ENCODE measurements at places on chromosomes 7 and 10.

- DNase-seq: no peak
Observed at GRCh38 chr7:138169441-138169851, 93.2 kb downstream of the AKR1D1 start.

DNA sequence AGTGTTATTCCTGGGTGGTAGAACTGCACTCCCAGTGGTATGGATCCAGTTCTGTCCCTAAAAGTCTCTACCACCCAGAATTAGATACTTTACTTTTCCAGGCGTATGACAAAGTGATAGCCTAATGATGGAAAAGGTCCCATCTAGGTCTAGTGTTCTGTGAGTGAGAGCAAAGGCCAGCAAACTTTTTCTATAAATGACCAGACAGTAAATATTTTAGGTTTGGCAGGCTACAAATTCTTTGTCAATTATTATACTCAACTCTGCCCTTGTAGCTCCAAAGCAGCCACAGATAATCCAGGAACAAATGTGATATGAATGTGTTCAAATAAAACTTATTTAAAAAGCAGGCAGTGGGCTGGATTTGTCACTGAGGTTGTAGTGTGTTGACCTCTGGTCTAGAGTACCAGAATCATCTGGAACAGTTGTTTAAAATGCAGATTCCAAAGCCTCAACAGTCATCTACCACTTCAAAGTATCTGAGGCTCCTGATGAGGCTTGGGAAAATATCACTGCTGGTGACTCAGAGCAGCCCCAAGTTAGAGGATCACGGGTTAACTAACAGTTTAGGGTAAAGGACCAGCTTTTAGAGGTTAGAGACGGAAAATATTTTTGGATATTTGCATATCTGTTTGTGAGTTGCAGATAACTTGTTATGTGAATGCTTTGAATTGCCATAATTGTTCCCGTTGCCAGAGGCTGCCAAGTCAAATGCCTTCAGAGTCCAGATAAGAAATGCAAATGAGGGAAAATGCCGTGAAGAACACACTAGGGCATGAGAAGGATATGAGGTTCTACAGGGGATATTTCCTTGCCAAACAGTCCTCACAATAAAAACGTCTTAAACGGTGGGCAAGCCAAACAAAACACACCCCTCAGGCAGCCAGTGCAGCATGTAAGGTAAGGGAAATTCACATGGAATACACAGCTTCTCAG is 19.4 kb downstream of the NRAP start:
- DNase-seq: no peak

DNA sequence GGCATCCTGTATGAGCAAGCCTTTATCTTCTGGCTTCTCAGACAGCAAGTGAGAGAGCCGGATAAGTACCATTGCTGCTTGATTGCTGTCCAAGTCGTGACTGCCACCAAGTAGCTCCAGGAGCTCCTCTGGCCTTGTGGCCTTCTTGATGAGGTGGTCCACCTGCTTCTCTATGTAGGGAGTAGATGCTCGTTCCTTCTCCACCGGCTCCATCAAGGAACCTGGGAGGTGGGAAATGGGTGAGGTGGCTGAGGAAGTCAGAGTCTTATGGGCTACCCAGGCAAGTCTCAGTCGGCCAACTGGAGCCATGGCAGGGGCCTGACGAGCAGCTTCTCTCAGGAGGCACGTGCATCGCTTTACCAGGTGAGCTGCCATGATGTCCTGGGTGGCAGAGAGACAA is 2.6 kb downstream of the TBRG4 start:
- DNase-seq: no peak

- DNase-seq: no peak
Observed at GRCh38 chr7:85287106-85287825, 100.4 kb upstream of the SEMA3D start.

DNA sequence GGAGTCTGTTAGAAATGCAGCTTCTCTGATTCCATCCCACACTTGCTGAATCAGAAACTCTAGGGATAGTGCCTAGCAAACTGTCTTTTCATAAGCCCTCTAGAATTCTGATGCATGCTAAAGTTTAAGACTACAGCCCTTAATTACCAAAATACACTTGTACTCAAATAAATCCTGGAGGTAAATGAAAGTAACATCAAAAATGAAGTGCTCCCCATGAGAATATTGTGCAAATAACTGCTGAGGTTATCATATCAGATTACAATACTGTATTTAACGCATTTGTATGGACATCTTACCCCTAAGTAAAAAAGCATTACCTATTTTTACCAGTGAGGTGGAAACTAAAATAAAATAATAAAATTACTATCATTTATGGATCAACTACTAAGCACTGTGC is 104.7 kb downstream of the CHCHD3 start:
- no peak for DNase-seq

DNA sequence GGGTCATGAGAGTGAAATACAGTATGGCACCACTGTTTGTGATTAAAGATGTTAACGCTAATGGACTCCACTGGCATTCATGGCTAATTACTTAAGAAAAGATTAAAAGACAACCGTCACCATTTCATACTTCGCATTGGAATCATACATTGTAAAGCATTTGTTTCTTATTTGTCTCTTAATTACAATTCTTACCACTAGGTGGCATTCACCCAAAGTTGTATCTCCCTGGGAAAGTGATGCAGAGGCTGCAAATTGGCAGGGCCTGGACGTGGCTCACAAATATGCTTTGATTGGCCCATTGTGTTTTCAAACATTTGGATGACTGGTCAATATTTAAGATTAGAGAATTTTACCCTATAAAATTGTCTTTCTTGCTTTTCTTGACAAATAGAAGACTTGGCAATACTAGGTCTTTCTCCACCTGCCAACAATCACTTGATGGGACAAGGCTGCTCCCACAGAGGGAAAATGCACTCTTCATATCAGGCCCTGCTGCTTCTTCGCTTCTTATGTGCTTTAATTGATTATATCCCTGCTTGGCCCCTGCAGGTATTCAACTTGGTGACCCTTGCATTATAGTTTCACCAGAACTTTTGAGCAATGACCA is 72.1 kb upstream of the STARD3NL start:
- DNase-seq: peak; percentile 38

DNA sequence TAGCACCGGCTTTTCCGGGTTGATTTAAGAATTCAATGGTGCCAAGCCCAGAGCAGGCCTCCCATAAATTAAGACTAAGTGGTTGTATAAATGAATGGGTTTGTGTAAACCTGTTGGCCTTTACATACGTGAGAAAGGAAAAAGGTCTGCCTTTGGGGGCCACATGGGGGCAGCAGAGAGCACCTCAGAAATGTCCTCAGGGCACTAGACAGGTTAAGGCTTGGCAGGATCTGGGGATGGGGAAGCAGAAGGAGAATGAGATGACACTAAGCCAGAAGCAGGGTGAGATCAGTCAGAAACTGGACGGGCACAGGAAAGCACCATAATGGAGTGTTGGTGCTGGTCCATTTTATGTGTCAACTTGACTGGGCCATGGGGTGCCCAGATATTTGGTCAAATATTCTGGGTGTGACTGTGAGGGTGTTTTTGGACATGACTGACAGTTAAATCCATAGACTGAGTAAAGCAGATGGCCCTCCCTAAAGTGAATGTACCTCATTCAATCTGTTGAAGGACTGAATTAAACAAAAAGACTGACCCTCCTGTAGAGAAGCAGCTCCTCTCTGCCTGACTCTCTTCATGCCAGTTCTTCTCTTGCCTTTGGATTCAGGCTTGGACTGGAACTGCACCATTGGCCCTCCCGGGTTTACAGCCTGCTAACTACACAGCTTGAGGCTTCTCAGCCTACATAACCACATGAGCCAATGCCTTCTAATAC is 58.9 kb downstream of the FRMPD2 start:
- no peak for DNase-seq

- peak; percentile 44 for DNase-seq
Observed at GRCh38 chr7:133602291-133602690, 349.4 kb downstream of the EXOC4 start.

GRCh38 chr7:150944066-150945042 is 33.8 kb downstream of the KCNH2 start:
- no peak for DNase-seq

- DNase-seq: no peak
Observed at GRCh38 chr10:92238586-92239098, 52.2 kb downstream of the CPEB3 start.

GRCh38 chr7:119720541-119720940 is 552.4 kb upstream of the KCND2 start:
- DNase-seq: no peak

GRCh38 chr7:39714447-39715091 is 91.2 kb downstream of the RALA start:
- no peak for DNase-seq

DNA sequence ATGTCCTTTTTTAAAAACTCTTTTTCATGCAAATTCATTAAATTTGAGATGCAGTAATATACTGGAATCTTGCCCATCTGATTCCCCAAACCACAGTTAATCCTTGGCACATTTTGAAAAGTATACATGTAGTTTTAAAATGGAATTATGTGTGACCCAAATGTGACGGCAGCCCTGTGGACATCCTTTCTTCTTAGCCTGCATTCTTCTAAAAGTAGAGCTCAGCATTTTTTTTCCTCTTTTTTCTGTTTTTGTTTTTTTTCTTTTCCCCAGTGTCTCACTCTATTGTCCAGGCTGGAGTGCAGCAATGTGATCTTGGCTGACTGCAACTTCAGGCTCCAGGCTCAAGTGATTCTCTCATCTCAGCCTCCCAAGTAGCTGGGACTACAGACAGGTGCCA is 338.9 kb downstream of the GALNT17 start:
- no peak for DNase-seq

GRCh38 chr10:129274748-129275474 is 192.1 kb upstream of the MGMT start:
- DNase-seq: no peak

DNA sequence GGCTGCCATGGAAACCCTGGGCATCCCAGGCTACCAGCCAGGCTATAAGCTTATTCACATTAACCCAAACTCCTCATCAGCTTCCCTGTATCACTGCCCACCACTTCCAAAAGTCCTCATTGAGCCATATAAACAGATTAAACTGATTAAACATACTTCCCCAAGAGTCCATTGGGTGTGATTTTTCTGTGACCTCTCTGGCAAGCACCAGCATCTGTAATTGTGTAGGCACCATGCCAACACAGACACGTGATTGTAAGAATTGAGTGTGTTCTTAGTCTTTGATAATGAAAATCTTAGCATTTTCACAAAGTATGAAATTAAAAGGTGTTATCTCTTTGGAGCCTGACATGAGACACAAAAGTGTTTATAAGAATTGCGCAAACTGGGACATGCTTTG is 679.3 kb downstream of the TYW1 start:
- DNase-seq: no peak

DNA sequence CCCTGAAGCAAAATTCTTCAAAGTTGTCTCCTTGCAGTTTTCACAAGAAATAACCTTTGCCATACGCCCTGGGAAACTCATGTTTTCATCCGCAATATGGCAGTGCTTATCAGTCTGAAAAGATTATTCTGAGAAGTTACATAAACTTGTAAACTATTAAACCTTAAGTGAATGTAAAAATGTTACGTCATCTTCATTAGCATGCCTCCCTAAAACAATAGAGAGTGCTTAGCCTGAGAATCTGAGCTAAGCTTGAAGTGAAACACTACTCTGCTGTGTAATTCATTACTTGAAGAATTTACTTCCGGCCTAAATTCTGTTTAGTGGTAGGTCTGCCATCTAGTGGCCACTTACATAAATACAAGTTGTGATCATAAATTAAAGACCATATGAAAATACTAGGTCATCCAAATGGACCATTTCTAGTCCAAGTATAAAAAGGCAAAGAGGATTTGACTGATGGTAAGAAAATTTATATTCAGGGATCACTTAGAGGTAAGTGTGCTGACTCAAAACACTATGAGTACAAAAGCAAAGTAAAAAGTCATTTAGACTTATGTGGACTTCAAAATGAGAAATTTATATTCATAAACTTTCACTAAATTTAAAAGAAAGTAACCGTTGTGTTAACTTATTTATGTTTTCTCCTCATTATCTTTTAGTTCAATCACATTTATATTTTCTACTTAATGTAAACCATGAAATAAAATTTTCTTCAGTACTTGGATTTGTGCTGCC is 745.1 kb upstream of the LRRTM3 start:
- peak; percentile 3 for DNase-seq

DNA sequence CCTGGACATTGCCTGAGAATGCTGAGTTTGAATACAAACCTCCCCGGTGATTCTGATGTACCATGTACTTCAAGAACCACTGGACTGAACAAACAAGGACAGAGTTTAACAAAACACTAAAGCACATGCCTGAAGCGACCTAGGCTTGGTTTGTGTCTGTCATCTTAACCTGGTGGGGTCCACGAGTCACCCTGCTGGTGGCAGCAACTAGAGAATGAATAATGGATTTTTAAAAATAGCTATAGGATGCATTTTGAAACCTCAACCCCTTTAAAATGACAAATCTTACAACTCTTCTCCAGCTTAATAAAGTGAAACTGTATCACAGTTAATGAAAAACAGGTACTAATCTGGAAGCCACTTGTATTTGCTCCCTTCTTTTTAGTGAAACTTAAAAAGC is 25.2 kb downstream of the CDHR3 start:
- DNase-seq: no peak

GRCh38 chr10:132249226-132249724 is 58.5 kb downstream of the STK32C start:
- DNase-seq: no peak

- no peak for DNase-seq
Observed at GRCh38 chr7:69652947-69653701, 54.8 kb downstream of the AUTS2 start.

DNA sequence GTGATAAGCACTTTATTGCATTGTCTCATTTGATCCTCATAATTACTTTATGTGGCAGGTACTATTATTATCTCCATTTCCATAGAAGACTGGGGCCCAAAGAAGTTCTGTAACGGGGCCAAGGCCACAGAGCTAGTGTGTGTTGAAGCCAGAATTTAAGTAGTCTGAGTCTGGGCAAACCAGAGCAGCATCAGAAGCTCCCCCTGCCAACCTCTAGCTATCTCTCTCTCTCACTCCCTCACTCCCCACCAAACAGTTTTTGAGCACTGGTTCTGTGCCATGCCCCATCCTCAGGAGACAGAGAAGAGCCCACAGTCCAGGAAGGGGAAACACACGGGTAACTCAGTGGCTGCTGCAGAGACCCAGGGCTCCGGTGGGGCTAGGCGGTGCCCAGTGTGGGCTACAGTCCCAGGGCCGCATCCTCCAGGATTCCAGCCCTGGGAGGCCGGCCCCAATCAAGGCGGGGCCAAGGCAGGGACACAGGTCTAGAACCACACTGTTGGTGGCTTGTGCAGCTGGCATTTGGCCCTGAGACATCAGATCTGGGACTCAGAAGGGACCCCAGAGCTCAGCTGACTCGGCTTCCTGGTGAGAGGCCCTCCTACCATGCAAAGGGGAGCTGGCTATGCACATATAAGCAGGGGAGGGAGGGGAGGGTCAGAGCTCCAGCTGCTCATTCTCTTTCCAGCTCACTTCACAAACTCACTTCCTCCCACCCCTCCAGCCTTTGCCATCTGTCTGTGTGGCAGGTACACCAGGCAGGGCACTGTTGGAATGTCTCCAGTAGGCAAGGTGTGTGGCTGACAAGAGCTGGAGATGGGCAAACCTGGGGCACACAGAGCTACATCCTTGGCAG is 34.4 kb downstream of the COL13A1 start:
- DNase-seq: no peak

GRCh38 chr7:85776691-85777345 is 590.0 kb upstream of the SEMA3D start:
- DNase-seq: no peak
